NCI-H2029 treated with DMSO at 0.1 percent for 48 hours (cell line): ENCODE measurements at places on chromosomes 1 and 21.
A peak's percentile ranks its signal among the peaks of the same experiment; 100 is the strongest.

DNA sequence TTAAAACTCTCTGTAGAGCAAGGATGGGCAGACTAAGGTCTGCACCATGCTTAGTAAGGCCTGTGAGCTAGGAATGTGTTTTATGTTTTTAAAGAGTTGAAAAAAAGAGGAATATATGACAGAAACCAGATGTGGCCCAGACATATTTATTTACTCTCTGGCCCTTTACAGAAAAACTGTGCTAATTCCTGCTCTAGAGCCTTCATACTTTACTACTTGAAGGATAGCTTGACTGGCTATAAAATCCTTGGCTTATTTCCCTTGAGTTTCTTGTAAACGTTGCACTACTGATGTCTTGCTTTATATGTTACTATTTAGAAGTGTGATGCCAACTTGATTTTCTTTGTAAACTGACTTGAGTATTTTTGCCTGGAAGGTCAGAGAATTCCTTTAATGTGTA lies 33.5 kb downstream of the CTBS start:
- DNase-seq, result no peak

DNA sequence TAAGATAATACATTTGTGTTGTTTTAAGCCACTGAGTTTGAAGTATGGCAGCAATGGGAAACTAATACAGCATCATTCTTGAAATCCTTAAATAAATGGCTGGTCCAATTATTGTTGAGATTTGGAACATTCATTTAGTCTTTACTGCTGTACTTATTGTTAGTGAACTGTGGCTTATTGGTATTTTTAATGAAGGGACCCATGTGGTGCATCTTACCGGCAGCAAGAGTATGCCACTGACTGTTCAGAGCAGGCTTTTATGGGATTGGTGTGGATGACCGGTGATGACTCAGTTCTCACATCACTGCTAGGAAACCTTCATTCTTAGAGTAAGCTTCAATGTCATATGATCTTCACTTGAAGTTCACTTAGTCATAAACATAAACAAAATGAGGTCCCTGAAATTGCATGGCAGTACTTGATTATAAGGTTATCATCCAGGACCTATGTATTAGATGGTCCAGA lies 31.5 kb downstream of the PRKAA2 start:
- DNase-seq, result no peak

DNA sequence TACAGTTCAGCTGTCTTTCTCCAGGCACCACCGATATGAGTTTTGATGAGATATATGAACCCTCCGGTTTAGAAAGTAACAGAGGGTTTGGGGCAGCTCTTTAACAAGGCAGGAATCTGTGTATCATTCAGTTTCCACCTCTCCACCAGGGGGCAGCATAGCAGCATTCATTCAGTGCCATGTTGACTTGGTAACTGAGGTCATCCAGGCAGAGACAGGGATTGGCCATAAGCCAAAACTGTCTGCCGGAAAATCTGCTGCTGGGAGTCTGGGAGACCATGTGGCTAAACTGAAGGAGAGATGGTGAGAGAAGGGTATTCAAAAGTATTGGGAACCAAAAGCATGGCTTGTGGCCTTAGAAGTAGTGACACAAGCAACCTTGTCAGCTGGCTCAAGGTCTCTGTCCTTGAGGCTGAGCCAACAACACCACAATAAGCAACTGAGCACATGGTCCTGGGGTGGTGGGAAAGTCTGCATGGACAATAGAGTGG lies 98.5 kb downstream of the LMX1A start:
- peak; percentile 58 for DNase-seq

DNA sequence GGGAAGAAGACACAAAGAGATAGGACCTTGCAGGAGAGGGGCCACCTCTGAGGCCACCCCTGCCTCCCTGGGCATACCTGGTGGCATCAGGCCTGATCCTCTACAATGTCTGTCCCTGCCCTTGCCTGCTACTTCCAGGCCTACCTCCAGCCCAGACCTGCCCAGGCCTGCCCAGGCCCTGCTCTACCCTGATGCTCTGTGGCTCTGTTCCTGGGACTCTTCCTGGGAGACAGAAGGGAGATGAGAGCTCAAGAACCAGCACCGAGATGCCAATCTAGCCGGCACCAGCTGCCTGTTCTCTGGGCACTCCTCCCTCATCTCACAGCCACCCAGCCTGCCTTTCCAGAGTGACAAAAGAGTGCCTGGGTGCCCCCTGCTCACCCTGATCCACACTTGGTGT lies 2.7 kb downstream of the CELF3 start:
- no peak for DNase-seq

DNA sequence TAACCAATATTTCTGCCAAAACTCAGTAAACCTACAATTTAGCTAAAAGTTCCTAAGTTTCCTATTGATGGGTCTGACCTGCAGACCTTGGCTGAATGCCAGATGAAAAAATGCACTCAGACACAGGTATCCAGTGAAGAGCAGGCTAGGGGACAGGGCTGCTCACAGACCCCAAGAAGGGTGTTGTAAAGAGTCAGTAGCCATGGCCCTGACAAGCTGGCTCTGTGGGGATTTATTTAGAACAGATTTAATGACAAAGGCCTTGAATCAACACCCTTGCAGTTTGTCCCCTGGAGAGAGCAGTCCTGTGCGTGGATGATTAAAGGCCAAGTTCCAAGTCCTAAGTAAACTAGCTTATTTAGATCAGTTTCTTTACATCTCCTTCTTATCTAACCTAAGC lies 1243.2 kb upstream of the ADGRL4 start:
- DNase-seq, result no peak

- DNase-seq, result no peak
These were observed 42.0 kb downstream of the CXADR start for GRCh38 chr21:17554679-17555465.

DNA sequence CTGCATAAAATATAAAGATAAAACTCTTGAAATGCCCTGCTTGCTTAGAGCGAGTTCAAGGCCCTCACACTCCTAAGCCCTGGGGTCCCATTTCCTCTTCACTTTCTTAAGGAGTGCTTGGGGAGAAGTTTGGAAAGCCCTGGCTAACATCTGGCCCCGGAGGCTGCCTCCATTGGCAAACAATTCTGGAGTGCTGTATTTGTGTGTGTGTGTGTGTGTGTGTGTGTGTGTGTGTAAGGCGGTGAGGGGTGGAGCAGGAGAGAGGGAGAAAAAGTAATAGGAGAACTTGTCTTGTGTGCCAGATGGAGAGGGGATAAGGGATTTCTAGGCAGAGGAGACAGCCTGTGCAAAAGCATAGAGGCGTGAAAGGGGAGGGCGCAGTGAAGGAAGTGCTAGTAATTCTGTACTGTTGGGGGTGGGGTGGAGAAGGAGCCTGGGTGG lies 578 bp upstream of the TRIM62 start:
- DNase-seq, result peak; percentile 40

DNA sequence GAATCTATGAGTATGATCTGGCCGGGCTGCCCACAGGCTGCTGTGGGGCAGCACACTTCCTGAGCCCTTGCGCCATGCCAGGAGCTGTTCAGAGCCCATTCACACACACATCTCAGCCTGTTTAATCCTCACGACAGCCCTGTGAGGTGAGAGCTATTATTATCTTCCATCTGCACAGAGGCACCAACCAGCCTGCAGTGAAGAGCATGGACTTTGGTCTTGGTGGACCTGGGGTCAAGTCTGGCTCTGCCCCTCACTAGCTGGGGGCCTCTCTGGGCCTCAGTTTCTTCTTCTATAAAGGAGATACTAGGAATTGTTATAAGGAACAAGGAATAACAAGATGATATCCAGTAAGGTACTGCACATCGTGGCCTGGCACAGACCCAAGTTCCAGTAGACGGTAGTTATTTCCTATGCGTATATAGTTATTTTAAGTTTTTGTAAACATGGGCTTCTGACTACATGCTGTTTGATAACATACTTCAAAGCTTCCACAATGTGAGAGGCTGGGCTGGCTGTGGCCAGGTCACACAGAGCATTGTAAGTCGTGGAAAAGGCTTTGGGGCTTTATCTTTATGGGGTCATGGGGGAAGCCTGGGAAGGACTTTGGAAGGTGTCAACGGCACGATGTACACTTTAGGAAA lies 3.4 kb upstream of the PADI2 start:
- DNase-seq, result no peak

GRCh38 chr1:200699871-200700270 lies 30.2 kb upstream of the DDX59 start:
- no peak for DNase-seq

- no peak for DNase-seq
These were observed 27.6 kb downstream of the PBX1 start for GRCh38 chr1:164586591-164586990.

DNA sequence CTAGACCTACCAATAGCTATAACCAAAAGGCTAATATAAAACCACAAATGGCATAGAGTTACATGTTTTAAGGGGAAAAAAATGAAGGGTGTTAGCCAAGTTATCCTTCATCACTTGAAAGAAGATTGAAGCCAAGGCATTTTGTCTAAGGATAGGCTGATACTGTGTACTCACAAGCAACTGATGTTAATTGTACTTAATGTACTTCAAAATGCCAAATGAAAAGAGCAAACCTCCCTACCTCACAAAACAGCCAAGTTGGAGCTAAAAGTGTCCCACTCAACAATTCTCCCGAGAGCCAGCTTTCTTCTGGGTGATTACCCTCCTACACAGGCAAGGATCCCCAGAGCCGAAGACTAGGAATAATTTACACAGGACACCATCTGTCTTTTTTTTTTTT lies 4.4 kb upstream of the IGSF3 start:
- no peak for DNase-seq

- DNase-seq, result no peak
These were observed 34.7 kb upstream of the POFUT2 start for GRCh38 chr21:45322231-45322959.

GRCh38 chr1:24888061-24888970 lies 41.8 kb downstream of the RUNX3 start:
- DNase-seq, result no peak

DNA sequence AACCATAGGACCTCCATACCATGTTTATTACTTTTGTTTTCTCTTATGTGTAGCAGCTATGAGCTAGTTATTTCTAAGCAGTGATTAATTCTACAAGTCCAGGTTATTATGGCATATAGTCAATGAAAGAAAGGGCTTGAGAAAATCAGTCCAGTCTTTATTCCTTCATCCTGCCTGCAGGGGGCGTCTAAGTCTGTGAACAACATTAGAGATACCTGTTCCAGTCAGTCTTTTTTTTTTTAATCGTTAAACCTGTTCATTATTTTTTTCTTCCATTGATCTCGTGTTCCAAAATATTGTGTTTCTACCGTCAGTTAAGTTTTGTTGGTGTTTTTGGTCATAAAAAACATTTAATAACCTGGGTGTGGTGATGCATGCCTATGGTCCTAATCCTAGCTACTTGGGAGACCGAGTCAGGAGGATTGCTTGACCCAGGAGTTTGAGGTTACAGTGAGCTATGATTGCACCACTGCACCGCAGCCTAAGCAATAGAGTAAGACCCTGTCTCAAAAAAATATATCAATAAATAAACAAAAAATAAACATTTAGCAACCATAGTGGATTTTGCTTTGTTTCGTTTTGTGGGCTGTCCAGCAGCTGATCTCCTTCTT lies 29.4 kb upstream of the CD2 start:
- DNase-seq, result peak; percentile 49

DNA sequence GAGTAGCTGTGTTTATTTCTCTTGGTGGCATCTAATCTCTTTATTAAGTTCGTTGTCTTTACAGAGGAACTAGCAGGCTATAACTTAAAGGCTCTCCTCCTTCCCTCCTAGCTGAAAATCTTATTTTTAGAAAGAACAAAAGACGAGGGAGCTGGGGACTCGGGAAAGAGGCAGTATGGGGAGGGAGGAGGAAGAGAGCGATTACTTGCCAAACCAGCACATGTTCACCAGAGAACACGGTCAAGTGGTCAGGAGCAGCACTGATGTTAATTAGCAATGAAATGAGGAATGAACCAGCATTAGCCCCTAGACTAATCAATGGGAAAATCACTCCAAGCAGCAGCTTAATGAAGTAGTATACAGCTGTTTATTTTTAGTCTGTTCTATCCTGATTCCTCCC lies 171.3 kb upstream of the ESRRG start:
- no peak for DNase-seq

GRCh38 chr1:24959623-24959975 lies 29.5 kb upstream of the RUNX3 start:
- DNase-seq, result no peak

GRCh38 chr1:59232216-59232615 lies 64.7 kb upstream of the FGGY start:
- peak; percentile 61 for DNase-seq

GRCh38 chr1:114000406-114000805 lies 21.1 kb downstream of the OLFML3 start:
- no peak for DNase-seq

DNA sequence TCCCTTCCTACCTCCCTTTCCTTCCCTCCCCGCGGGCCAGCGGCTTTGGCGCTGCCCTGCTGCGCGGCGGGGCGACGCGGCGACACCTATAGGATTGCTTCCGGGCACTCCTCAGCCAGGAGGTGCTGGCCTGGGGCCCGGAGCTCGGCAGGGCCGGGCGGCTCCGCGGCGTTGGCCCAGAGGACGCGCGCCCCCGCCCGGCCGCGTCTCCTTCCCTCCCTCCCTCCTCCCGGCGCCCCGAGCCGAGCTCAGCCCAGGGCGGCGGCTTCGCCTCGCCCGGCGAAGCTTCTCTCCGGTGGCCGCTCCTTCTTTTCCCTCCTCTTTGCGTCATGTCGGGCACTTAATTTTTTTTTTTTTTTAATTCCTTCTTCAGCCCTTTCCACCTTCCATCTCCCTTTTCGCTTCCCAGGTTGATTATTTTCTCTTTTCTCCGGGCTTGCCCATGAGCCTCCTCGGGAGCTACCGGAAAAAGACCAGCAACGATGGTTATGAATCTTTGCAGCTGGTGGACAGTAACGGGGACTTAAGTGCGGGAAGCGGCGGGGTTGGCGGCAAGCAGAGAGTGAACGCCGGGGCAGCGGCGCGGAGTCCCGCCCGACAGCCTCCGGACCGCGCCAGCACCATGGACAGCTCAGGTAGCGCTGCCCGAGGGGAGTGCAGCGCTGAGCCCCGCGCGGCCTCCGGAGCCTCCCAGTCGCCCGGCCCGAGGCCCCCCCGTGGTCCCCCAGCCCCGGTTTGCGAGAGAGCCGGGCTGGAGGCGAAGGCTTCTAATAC lies at the start of gene DNAJC6:
DNAJC6 (plus strand) TSS at position 240 of the 774 bp plus-strand sequence; CDS start at position 443, 203 bp downstream.
- peak; percentile 88 for DNase-seq

DNA sequence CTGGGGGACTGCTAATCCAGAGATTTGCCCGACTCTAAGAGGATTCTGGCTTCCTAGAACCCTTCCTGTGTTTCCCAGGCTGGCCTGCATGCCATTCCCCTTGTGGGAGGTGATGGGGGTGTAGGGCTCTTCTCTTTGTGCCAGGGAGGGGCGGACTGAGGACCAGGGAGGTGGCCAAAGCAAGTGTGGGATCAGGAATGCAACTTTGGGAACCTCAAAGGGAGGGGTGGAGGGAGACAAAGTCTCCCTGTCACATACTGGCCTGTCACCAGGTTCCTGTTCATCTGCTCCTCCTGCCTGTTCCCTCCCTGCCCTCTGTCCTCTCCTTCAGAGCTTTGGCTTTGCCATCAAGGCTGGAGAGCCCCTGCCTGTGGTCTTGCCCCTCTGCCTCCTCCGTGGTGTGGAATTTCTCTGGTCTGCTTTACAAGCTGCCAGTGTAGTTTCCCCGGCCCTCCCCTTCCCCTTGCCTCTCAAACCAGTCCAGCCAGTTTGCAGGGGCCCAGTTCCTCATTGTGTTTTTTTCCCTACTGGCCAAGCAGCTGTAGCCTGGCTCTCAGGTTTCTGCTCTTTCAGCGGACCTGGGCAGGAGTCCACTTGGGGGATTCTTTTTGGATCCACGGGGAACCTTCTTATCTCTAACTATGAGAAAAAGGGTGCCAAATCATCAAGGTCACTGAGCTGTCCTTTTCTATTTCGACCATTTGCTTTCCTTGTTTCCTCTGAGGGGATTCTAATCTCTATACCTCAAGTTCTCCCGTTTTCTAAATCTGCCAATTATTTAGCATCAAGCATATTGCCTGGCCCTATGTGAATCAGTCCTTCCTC lies 1.8 kb downstream of the CGN start:
- DNase-seq, result peak; percentile 77

- no peak for DNase-seq
These were observed 136.1 kb upstream of the JUN start for GRCh38 chr1:58919959-58920321.
